ENCODE measurements at places on chromosomes 12 and 14.

DNA sequence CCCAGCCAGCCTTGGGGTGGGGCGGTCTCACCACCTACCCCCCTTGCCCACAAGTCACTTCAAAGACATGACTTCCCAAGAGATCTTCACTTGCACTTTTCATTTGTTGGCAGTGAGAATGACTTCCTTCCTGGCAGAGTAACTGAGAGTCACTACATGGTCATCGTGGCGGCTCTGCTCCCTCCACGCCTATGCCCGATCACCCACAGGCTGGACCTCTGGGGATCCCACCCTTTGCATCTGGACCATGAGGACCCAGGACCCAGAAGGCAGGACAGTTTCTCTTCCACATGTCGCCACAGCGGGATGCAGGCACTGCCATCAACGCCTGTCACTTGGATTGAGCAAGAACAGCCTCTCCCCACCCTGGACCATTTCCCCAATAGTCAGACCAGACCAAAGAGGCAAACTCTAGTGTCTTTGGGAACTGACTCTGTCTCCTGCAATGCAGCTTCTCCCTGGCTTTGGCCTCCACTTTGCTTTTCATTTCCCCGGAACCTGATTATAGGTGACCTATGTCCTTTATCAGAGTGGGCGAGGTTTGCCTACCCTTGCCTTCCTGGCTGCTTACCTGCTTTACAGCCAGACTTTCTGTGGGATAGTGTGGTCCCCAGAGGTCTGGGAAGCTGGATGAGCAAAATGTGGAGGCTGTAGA is 3.6 kb downstream of the VDR start:
- no peak for DNase-seq

GRCh38 chr12:49920241-49920914 is 16.7 kb upstream of the FAIM2 start:
- no peak for DNase-seq

DNA sequence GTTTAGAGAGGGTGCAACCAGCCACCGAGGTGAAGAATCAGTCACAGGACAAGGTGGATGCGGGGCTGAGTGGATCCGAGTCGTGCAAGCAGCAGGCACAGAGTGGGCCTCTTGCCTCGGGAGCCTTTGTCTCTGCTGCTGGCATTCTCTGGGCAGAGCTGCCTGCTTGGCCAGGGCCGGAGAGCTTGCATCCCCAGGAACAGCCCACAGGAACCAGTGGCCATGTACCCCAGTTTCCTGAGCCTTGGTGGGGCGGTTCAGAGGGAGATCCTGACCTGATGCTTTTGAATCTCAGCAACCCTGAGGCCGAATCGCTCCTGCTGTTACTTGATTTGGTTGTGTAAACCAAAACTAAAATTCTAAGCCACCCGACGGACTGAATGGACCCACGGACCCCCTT is 50.1 kb upstream of the EIF5 start:
- no peak for DNase-seq

DNA sequence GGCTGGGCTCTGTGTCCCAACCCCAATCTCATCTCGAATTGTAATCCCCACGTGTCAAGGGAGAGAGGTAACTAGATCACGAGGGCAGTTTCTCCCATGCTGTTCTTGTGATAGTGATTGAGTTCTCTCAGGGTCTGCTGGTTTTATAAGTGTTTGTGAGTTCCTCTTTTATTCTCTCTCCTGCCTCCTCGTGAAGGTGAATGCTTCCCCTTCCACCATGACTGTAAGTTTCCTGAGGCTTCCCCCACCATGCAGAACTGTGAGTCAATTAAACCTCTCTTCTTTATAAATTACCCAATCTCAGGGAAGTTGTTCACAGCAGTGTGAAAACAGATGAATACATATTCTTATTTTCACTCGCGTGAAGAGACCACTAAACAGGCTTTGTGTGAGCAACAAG is 148.2 kb downstream of the TMEM30B start:
- DNase-seq = no peak

GRCh38 chr14:105525861-105526775 is at the start of gene TMEM121:
Gene TMEM121 (plus strand): TSS chr14:105526583. CDS start chr14:105528835, 2,252 bp downstream.
- DNase-seq = no peak

- no peak for DNase-seq
Measured at GRCh38 chr12:81081726-81082125, 3.8 kb downstream of the ACSS3 start.

Data from H1 (cell line).